ENCODE measurements at places on chromosomes 12 and 14.
A peak's percentile ranks its signal among the peaks of the same experiment; 100 is the strongest.

DNA sequence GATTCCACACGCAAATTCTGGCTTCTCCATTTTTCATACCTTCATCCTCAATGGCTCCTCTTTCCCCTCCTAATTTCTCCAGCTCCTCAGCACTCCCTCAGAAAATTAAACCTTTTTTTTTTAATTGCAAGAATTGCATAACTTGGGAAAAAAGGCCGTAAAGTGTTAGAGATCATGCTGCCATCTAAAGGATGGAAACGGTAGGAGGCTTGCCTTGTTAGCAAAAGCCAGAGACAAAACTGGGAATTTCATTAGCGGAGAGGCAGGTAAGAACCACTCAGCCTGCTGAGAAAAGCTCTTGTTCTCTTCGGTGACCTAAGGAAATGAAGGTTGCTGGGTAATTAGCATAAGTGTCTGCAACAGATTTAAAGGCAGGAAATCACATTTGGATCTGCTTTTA is 204.3 kb downstream of the AEBP2 start:
- peak; percentile 75 for DNase-seq

DNA sequence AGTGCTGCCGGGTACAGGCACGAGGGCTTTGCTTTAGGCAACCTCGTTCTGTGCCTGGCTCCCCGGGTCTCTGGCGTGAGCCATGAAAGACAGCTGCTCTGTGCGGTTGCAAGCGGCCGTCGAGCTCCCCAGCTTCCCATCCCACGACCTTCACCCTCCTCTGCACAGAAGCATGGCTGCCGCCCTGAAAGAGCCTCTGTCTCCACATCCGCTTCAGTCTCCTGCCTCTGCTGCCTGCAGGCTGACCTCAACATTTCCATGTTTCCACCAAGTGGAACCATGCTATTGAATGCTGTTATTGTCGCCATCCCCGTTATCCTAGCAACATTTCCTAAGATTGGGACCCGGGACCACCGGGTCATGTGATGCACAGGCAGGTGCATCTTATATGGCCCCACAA is 57.1 kb downstream of the KDM2B start:
- DNase-seq: no peak

- DNase-seq: no peak
Observed at GRCh38 chr14:66982247-66982646, 207.0 kb upstream of the GARIN2 start.

DNA sequence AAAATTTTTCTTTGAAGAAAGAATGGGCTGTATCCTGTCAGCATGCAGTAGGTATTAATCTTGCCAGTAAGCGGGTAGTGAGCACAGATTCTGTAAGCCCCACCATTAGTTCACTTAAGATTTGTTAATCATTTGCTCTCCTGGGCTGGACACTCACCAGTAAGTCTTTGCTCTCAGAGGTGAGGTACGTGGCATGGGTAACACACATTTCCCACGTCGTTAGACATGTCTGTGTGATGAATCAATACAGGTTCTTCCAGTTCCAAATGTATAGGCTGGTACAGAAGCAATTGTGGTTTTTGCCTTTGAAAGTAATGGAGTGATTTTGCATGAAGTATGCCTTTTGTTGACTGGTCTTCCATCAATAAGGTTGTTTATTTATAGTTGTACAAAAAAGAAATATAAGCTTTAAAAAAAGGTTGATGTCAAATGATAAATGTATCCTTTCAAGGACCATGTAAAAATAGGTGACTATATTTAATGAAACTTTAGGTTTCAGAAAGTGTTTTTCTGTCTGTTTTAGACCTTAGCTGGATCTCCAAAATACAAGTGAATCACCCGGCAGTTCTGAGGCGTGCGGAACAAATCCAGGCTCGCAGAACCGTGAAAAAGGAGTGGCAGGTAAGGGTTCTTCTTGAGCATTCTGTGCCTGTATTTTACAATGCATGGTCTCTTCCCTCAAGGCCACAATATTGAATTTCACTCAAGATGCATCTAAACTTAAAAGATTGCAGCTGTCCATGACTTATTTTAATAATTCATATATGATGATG is 45.5 kb downstream of the DERA start:
- DNase-seq: no peak

GRCh38 chr12:94172031-94172430 is 23.7 kb downstream of the PLXNC1 start:
- DNase-seq: no peak
